ENCODE measurements at places on chromosomes 6 and 20.

DNA sequence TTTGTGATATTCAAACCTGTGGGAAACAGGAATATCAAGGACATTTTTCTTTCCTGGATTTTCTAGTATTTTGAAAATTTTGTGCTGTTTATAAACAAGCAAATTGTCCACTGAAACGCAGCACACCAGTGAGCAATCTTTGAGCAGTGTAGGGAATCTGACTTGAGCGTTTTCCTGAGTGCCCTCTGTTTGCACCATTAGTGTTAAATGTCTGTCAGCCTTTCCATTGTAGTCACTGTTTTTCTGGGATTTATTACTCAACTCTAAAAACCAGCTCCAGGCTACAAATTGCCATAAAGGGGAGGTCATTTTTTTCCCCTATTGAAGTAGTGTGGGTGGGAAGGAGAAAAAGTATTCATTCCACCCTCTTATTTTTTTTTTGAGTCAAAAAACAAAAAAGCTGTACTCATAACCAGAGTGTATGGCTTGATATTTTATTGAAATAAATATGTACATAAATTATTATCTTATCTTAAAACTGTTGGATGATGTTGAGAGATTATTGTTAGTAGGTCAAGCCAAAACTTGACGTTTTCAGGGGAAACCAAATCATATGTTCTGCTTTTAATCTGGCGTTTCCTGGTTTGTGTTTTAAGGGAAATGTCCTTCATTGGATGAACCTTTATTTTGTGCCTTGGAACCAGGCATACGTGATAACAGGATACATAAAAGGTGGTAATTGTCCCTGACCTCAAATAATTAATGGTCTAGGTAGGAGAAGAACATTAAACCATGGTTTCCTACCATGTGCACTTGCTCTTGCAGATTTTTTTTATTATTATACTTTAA is 51.8 kb downstream of the TSHZ2 start:
- DNase-seq: no peak

DNA sequence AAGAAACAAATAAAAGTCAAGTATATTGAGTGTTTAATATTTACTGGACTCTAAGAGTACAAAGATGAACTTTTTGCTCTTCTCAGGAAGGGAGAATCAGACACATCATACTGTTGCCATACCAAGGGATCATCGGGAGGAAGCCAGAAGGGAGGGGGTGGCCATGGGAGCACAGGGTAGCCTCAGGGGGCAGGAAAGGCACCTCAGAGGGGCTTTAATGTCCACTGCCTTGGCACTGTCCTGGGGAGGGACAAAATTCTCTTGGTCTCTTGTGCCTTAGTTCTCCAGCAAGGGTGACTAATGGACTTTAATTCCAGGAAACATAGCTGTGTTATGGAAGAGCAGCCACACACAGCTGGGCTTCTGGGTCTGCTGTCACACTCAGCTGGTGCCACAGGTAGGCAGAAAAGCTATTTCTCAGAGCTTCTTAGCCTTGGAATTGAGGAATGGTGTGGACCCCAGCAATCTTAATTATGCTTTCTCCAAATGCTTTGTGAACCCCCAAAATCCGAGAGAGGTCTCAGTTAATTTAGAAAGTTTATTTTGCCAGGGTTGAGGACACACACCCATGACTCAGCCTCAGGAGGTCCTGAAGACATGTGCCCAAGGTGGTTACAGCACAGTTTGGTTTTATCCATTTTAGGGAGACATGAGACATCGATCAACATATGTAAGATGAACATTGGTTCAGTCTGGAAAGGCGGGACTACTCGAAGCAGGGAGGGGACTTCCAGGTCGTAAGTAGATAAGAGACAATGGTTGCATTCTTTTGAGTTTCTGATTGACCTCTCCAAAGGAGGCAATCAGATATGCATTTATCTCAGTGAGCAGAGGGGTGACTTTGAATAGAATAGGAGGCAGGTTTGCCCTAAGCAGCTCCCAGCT is 53.2 kb downstream of the MRAP2 start:
- DNase-seq: no peak

DNA sequence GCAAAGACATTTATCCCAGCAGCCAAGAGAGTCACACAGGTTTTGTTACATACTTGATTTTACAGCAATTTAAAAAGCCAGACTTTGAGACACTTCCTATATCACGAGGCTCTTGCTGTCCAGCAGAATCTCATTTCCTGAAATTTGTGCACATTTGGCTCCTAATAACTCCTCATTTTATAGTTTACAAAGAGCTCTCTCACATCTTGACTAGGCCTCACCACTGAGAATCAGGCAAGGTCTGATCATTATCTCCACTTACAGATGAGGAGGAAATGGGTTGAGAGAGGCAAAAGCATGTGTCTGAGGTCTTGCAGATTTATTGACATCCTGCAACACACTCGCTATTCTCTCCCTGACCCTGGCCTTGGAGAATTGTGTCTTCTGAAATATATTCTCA is 426.8 kb downstream of the MAFB start:
- no peak for DNase-seq

DNA sequence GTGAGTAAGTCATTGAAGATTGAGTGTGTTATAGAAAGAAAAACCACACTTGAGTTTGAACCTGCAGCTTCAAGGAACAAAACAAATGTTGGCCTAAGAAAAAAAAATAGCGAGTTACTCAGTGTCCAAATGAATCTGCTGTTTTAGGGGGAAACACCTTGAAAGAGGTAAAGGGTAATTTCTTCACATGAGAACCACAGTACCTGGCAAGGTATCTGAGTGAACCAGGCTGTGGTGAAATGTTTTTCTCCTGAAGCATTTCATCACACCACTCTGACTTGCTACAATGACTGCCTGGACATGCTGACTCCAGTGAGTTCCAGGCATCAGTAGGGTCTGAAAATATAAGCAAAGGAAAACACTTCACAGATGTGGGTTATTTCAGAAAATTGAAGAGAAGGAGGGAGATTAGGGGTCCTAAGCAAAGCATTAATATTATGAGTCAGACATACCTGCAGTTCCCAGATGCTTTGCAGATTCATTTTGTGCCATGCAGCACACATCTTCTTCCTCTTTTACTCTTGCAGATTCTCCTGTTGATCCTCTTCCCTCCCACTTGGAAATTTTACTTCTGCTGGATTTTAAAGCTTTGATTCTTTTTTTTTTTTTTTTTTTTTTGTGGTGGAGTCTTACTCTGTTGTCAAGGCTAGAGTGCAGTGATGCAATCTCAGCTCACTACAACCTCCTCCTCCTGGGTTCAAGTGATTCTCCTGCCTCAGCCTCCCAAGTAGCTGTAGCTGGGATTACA is 206.2 kb upstream of the SGK1 start:
- DNase-seq: no peak

DNA sequence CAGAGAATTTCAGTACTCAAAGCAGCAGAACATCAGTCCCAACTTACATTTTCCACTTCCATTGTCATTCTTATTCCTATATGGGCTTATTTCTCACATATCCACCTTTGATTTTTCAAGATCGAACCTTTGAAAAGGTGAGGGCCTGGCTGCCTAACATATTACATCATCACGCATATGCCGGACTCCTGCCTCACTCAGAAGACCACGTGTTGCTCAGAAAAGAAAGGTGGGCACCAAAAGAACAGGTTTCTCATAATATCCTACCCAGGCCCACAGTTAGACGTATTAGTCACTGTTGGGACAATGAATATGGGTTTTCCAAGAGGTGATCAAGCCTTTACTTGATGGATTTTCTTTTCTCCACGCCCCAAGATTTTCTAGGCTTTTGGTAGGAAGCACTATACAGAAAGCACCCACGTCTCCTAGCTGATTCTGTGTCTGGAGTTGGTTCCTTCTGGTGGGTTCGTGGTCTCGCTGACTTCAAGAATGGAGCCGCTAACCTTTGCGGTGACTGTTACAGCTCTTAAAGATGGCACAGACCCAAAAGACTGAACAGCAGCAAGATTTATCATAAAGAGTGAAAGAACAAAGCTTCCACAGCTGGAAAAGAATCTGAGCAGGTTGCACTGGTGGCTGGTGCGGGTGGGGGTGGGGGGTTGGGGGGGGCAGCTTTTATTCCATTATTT is 168.9 kb downstream of the ATXN1 start:
- DNase-seq: no peak

DNA sequence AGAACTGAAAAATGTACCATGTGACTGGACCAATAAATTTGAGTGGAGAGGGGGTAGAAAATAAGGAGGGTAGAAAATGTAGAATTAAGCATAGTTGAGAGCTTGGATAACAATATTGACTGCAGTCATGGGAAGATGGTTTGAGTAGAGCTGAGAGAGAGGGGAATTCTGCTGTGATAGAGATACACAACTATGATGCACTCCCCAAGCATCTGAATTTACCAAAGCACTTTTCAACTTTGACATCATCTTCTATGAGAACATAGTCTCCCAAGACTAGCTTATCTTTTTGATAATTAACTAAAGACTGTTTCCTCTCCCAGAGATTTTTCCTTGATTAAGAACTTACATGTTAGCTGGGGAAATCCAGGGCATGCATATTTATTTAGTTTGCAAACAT is 103.1 kb downstream of the TNFRSF21 start:
- DNase-seq: no peak

DNA sequence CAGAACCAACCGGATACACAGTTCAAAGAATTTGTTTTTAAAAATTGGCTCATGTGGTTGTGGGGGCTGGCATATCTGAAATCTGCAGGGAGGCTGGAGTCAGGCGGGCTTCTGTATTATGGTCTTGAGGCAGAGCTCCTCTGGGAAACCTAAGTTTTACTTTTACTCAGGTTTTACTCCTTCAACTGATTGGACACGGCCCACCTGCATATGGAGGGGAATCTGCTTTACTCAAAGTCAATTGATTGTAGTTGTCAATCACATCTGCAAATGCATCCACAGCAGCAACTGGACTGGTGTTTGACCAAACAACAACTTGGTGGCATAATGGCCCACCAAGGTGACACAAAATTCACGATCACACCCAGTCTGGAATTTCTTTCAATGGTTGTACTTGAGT is 103.4 kb downstream of the ERMARD start:
- DNase-seq: no peak

GRCh38 chr6:89888138-89888514 is 6.1 kb upstream of the GJA10 start:
- DNase-seq: no peak

Data from CD4-positive, alpha-beta T cell treated with Interleukin-15 for 4 hours (primary cell).